CD4-positive, alpha-beta T cell treated with Interferon alpha-2 for 1 hour (primary cell): ENCODE measurements at places on chromosomes 1 and 21.

GRCh38 chr1:29239142-29239541 is 2.8 kb downstream of the PTPRU start:
- no peak for DNase-seq

DNA sequence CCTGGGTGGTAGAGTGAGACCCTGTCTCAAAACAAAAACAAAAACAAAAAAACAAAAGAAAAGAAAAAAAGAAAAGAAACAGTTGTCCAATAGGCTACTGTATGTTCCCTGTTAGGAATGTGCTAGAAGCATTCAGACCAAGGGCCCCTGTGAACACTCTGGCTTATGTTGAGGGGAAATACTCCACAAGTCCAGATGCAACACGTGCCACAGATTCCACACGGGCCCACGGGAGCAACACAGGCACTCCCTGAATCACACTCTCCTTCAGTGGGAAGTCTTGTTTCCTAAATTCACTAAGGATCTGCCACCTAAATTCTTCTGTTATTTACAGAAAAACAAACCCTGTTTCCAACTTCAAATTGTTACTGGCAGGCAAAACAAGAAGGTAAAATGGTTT is 291.1 kb downstream of the PCP4 start:
- no peak for DNase-seq

DNA sequence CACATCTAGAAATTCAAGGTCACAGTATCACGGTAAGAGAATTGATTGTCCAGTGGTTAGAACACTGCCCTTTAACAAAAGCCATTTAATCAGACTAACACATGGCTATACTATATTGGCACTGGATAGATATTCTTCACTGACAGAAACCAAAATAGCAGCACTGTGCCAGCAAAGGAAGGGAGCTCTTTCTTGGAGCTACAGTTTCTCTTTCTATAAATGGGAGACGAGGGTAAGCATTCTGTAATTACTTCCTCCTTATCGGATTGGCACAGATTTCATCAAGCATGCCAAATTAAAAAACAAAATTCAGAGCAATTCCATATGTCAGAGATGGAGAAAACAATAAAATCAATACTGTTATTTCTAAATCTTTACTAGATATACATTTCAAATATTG is 115.7 kb upstream of the CACYBP start:
- DNase-seq = no peak

DNA sequence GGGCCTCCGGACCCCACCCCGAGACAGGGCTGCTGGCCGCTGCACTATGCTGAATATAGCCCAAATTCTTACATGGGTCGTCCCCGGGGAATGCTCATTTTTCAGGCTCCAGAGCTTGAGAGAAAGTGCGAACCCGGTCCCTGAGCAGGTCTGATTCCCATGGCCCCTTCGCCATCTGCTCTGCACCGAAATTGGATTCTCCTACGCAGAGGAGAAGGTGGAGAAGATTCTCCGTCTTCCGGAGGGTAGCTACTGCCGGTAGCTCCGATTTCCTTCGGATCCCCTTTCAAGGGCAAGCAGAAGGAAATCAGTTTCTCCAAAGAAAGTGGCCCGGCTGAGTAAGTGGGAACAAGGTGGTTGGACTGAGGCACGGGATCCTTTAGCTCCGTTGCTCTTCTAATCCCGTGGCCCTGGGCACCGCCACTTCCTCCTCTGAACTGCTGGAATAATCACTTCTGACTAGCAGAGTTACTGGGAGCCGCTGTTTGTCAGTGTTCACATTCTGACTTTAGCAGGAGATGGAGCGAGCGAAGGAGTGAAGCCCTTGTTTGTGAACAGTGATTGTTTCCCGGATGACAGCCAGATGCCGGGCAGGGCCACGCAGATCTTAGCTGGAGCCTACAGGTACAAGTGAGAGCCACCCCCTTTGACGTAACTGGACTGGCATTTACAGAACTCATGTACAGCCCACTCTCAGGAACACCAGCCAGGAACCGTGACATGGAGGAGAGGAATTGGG is 1.1 kb upstream of the ZNF496 start:
- no peak for DNase-seq

GRCh38 chr21:36705679-36706481 is 7.0 kb downstream of the SIM2 start:
- no peak for DNase-seq

- DNase-seq = peak; percentile 8
These were observed 520 bp downstream of the CLIC6 start for GRCh38 chr21:34669149-34669879.

DNA sequence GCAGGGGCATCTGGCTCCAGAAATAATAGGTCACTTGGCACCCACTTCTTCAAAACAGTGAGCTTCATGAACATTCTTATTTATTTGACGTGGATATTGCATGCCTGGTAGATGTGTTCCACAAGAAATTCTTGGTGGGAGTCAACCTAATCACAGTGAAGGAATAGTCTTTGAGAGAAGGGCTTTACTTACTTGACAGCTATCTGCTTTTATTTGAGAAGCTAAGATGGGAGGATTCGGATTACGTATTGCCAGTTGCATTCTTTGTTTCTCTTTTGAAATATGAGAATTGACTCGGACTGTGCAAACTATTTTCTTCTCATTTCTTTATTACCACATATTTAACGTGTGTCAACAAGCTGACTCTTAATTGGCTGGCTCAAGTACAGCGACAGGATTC is 117.2 kb downstream of the FASLG start:
- DNase-seq = no peak

DNA sequence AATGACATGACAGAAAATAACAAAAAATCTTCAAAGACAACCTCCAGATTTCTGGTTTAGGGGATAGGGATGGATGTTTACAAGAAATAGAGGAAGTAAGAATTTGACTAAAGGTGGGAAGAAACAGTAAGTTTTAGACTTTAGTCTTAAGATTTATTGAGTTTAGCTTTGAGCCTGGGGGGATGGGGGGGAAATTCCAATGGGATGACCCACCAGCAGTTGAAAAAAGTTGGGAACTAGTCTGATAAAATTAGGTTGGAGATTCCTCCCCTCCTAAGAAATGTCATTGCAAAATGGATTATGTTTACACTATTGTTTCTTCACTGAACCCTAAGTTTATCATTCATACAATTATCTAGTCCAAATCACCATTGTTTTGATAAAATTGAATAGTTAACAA is 28.4 kb downstream of the WDR26 start:
- DNase-seq = no peak

DNA sequence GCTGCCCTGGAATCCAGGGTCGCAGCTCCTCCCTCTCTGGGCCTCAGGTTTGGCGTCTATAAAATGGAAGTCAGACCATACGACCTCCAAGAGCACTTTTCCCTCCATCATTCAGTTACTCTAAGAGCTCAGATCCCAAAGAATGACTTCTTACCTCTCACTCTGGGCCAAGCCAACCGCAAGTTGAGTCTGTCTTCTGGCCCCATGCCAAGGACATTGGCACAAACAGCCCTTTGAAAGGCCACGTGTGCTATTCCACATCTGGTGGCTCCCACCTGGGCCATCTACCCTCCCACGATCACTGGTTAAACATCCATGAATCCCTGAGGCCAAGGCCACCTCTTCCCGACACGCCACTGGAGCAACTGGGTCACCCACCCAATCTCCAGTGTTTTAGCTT is 12.4 kb downstream of the SLC2A7 start:
- DNase-seq = no peak

GRCh38 chr21:32183396-32183795 is 95.5 kb downstream of the MIS18A start:
- no peak for DNase-seq

GRCh38 chr1:114892194-114892918 is 37.7 kb downstream of the SYCP1 start:
- no peak for DNase-seq

DNA sequence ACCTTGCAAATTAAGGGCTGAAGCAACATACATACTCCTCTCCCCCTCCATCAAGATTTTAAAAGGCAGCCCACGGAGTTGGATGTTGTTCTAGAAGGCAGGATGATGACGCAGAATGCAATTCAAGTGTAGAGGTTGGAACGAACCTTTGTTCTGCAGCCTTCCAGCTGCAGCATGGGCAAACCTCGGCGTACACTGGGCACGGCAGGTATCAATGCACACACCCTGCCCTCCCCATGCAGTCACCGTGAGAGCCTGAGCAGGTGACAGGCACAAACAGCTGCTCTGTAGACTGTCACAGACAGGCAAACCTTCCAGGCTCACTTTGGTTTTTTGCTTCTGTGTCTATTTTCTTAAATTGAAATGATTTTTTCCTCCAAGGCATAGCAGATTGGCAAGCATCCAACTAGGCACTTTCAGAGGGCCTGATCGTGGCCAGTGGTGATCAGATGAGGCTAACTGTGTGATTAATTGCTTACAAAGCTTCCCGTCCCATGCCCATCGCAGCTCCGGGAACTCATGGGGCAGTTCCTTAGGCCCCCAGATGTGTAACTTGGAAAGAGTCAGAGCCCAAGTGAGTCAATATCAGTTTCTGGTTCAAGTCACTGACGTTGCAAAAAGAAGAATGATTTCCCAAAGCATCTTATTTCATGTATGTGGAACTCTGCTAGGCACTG is 82.3 kb downstream of the ITPKB start:
- DNase-seq = peak; percentile 36

DNA sequence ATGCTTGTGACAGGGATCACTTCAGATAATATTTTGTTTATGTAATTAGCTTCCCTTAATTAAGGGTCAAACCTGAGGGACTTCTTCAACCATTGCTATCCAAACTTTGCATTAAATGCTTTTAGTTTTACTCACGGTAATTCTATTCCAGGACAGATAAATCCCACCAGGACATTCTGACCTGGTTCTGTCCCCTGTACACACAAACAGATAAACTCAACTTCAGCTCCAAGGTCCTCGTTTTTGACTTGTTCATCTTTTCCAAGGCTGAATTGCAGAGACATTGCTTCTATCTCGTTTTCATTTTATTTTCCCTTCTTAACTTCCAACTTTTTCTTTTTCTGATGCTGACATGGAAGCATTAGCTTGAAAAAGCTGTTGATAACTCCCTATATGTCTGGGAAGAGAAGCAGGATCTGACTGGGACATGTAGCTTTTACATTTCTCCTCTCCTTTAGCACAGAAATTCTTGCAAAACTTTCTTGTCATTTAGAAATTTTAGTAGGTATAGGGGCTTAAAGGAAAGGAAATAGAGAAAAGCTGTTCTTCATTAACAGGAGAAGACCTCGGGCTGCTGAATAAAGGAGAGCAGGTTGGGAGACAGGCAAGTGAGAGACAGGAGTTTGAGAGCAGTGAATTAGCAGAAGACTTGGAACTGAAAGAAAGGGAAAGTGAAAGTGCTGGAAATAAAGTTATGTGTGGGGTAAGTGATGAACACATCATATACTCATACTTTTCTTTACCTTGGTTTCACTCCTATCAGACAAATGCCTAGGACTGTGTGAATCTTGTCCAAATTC is 231.7 kb upstream of the B3GALT2 start:
- no peak for DNase-seq

DNA sequence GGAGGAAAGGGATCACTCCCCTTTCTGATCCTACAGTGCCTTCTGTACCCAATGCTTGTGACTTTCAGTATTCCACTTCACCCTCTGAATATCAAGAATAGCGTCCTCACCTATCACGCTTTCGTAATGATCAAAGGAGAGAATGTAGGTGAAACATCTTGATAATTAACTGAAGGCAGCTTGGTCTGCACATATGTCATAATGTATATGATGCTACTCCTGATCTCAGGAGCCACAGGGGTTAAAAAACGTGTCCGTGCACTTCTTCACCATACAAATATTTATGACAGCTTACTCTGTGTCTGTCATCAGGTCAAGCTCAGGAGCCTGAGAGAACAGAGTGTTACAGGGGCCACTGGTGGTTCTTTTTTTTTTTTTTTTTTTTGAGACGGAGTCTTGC is 1.2 kb upstream of the PIK3C2B start:
- no peak for DNase-seq

DNA sequence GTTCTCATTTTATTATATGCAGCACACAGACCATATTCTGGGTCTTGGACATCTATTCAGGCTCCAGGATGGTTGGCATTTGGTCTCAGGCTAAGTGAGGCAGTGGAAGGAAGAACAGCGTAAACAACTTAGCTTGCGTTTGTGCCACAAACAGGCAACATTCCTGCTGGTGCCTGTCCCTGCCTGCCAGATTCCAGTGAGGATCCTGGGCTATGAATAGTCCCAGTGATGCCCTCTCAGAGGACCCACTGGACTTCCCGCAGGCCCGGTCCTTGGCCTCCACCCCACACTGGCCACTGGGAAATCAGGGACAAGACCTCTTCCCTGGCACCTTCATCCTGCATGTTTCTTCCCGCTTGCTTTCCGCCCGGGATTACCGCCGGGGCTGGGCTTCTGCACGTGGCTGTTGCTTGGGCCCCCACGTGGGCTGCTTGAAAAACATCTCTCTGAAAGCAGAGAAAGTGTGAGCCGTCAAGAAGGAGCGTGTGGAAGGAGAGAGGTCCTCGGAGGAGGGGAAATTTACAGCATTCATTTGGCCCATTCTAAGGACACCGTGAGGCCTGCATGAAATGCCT is 145.1 kb upstream of the WNT4 start:
- no peak for DNase-seq

DNA sequence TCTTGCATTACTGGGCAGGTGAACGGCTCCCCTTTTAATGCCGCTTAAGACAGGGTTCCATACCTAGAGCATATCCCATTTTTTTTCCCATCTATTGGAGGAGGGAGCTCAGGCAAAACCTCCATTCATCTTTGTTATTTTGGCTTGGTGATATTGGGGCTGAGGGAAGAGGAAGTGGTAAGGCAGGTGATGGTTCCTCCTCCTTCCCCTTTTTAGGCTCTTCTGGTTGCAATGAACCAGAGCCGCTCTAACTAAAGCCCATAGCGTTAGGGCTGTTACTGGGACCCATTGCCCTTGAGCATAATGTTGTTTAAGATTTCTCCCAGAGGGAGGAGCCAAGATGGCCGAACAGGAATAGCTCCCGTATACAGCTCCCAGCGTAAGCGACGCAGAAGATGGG is 21.1 kb downstream of the PYHIN1 start:
- no peak for DNase-seq

- no peak for DNase-seq
These were observed 114.6 kb upstream of the DUSP10 start for GRCh38 chr1:221856228-221857093.

DNA sequence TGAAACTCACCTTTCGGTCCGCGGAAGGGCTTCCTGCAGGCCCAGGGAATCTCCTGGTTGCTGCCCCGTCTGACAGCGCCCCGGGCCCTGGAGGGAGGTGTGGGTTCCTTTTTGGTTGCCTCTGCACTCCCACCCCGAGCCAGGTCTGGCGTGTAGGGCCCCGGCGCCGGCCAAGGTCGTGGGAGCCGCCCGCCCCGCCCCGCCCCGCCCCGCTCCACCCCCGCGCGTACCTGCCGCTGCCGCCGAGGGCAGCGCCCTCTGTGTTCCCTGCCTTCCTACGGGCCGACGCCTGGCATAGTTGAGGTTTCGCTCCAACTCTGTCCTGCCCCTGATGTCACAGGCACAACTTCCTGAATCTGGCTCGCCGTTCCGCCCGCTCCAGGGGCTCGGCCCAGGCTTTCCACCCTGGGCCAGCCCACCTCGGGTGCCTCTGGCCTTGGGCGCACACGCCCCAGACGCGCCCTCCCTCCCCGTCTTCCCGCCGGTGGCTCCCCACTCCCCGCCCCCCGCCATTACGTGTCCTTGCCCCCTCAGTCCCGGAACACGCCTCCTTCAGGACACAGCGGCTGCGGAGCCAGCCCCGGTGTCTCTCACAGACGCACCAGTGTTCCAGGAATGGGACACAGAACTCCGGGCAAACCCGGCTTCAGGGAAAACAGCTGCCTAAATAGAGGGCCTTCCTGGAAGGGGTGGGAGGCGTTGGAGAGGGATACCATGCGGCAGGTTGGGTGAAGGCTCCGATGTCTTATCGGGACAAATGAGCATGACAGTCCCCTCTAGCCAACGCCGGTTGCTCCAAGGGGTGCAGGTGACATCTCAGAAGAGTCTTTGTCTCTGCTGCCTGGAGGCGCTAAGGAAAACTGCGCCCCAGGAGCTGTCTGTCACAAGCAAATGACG is at the start of gene KIAA0040:
TSS of gene KIAA0040 (minus strand) at position 147 of the 897 bp plus-strand sequence. CDS start 31,763 bp downstream, outside the sequence.
- DNase-seq = peak; percentile 50
